ENCODE measurements at places on chromosomes 7 and 10.
A peak's percentile ranks its signal among the peaks of the same experiment; 100 is the strongest.

GRCh38 chr10:28594406-28594805 is 61.5 kb downstream of the WAC start:
- DNase-seq = peak; percentile 32

- no peak for DNase-seq
Observed at GRCh38 chr10:120586471-120586872, 129.4 kb downstream of the PLPP4 start.

- DNase-seq = no peak
Observed at GRCh38 chr10:58104351-58104751, 163.3 kb downstream of the IPMK start.

DNA sequence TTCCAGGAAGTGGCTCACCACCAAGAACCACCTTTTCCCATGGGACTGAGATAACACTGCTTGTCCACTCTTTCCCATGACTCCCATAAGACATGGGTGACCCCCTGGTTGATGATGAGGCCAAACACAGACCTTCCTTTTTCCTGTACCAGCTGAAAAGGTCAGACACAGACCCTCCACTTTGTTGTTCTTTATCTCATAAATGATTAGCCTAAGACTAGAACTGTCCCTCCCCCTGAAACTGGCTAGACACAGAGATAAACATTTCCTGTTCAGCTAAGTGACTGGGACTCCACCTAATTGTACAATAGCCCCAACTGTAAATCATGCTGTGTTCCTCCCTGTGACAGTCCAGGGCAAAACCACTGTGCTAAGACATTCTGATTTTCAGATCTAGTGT is 8.2 kb upstream of the NRG3 start:
- DNase-seq = no peak

DNA sequence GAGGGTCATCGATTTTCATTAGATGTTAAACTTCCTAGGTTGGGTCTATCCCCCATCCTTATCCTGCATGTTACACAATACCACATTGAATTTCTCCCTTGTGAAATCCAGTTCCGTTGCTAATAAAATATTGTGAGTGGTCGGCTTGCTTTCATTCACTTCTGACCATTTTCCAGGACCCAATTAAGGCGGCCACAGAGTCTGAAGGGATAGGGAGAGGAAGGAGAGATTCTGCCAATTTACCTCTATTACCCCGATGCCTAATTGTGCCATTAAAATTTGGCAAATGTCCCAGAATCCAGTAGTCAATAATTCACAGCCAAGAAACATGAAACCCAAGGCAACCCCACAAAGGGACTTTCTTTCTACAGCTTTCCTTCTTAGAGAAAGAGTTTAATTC is 129.9 kb downstream of the IPMK start:
- DNase-seq = no peak

DNA sequence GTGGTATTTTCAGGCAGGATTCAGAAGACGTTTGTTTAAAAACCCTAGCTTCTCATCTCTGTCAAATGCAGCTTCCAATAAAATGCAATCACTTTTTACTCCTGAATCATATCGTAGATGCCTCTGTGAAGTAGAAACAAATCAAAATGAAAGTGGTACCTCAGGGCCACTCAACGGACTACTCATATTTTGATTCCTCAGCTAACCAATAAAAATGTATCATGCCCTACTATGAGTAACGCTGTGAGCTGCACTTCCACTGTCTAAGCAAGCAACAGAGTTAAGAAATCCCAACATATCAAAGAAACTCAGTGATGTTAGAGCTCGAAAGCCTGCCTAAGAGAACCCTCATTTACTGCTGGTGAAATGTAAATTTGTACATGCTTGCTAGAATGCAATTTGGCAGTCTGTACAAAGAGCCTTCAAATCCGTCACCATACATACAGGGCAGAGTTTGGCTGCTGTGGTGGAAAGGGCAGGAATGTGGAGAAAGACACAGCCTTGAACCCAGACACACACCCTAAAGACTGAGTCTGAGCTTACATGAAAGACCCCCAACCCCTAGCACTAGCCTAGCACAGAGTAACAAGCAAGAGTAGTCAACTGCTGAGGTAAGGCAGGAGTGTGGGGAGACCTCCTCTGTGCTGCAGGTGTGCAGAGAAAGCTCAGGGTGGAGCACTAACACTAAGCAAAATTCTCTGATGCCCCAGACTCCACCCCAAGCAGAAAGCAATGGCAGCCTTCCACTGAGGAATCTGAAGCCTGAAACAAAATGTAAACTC is 151.5 kb downstream of the ANK3 start:
- DNase-seq = no peak

- DNase-seq = no peak
Observed at GRCh38 chr7:117538053-117538452, 58.2 kb downstream of the CFTR start.

- DNase-seq = peak; percentile 36
Observed at GRCh38 chr7:95501261-95501832, 15.6 kb downstream of the ASB4 start.

GRCh38 chr10:114408968-114409444 is 4.7 kb upstream of the AFAP1L2 start:
- DNase-seq = no peak

DNA sequence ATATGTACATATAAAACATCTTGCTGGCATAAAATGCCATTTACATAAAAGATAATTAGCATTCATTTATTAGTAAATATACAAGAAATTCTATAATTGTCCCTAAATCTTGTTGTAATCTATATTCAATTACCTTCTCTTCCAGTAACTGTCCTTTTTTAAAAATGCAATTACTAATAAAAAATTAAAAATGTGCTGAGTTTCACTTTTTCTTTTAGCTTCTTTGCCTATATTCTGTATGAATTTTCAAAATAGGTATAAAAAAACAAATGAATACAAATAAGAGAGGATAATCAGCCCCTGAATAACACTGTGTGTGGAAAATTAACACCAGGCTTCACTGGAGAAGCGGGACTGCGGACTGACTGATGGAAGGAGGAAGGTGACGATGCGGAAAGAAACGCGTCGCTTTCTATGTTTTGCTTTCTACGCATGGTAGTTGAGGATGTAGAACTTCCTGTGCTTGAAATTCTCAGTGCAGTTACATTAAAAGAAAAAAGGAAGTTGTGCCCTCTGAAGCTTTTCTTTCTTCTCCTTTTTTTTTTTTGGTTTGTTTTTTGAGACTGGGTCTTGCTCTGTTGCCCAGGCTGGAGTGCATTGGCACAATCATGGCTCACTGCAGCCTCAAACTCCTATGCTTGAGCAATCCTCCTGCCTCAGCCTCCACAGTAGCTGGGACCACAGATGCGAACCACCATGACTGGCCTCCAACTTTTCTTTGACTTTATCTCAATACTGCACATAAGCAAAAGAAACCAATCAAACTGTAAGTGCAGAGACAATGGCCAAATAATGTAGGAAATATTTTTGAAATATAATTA is 7.4 kb upstream of the ZMYND11 start:
- peak; percentile 79 for DNase-seq

DNA sequence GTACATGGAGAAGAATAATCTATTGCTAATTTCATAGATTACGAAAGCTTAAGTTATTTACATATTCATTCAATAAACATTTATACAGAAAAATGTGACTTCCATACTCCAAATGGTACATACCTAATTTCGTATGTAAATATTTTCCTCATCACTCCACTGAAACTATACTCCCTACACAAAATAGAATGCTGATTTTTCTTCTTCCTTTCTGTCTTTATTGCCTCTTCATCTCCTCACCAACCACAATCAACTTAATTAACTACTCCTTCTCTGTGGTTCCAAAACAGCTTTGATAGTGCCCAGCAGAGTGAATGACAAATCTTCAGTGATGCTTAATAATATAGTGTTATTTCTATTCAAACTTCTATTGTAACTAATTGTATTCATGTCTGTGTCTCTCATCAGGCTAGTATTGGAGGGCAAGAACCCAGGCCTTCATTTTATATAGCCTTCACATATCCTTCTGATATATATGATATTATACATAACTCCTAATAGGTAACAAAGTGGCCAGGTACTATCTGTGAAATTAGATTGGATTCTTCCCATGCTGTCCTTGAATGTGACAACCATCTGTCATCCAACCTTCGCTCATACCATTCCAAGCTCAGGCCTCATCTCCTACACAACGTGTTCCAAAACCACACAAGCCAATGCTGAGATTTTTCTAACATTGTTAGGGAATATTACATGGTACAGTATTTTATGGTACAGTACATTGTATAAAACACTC is 5.3 kb downstream of the ITGB1 start:
- no peak for DNase-seq

DNA sequence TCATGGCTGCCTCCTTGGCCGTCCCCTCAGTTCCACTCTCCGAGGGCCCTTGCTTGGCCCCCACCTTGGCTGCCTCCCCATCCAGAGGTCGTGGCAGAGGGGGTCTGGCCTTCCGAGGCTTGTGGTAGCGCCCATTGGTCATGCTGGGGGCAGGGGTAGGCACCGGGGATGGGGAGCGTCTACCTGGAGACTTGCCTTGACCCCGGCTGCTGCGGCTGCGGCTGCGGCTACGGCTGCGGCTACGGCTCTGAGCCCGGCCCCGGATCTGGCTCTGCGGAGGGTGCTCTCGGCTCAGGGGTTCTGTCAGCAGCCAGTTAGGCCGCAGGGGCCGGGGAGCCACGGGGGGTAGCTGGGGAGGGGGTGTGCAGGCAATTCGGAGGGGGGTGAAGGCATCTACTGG is 10.7 kb downstream of the LZTS2 start:
- DNase-seq = no peak

DNA sequence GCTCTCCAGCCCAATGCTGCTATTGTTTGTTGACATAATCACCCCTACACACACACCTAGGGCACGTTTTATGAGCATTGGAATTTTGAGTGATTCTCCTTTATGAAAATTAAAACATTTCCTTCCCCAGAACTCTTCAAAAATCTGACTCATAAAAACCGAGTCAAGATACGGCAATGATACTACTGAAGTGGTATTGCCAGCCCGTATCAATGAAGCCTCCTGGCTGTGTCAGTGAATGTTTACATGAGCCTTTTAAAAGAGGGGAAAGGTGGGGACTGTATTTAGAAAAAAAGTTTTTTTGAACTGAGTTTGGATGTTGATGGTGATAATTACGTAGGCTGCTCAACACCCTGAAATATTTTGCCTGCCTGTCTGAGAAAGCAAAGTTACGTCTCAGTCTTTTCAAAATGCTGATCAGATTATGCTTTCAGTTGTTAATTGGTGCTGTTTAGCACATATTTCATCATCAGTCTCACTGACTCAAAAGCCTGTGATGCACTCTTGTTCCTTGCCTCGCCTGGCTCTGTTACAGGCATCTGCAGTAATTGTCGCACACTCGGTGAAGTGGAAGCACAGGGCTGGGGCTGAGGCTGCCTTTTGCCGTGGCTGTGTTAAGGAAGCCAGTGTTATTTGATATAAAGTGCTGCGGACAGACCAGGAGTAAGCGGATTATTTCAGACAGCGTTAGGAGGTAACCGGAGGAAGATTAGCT is 157.4 kb upstream of the TCF7L2 start:
- DNase-seq = no peak

Measured in CD4-positive, CD25-positive, alpha-beta regulatory T cell (primary cell).